HEK293T (cell line): ENCODE measurements at places on chromosomes 6 and 20.

GRCh38 chr6:169208011-169208410 lies 45.6 kb downstream of the THBS2 start:
- DNase-seq = no peak

DNA sequence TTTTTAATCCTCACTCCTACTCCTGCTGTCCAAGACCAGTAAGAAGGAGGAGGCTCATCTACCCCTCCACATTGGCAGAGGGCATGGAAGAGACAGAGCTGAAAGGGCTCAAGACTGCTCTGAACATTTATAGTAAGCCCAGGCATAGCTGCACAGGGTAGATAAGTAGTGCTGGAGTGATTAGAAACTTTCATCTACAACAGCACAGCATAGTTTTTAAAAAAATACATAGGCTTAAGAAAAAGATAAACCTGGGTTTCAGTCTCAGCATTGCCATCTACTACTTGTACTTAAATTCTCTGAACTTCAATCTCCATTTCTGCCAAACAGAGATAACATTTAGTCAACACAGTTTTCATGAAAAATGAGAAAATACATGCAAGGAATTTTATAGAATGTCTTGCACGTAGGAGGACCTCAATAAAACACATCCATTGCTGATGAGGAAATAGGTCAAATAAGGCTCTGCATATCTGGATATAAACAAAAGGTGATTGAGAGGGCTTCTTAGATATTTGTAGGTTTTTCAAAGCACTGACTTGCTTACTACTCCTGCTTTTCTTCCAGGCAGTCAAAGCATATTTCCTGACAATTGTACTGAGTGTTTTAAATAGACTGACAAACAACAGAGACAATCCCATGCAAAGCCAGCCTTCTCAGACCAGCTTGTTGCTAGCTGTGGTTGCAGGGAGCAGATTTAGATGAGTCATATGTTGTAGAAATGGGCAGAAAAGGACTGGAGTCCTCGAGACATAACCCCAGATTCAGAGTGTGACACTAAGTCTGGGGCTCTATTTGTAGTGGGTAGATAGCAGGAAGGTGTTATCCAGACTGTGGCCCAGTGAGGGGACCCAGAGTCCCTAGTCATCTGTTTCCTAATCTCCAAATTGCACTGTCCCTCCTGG lies 107.4 kb upstream of the TAB2 start:
- no peak for DNase-seq

- no peak for DNase-seq
Observed at GRCh38 chr6:1110164-1110563, 201.7 kb upstream of the FOXQ1 start.

GRCh38 chr6:88866856-88867255 lies 96.6 kb downstream of the RNGTT start:
- no peak for DNase-seq

DNA sequence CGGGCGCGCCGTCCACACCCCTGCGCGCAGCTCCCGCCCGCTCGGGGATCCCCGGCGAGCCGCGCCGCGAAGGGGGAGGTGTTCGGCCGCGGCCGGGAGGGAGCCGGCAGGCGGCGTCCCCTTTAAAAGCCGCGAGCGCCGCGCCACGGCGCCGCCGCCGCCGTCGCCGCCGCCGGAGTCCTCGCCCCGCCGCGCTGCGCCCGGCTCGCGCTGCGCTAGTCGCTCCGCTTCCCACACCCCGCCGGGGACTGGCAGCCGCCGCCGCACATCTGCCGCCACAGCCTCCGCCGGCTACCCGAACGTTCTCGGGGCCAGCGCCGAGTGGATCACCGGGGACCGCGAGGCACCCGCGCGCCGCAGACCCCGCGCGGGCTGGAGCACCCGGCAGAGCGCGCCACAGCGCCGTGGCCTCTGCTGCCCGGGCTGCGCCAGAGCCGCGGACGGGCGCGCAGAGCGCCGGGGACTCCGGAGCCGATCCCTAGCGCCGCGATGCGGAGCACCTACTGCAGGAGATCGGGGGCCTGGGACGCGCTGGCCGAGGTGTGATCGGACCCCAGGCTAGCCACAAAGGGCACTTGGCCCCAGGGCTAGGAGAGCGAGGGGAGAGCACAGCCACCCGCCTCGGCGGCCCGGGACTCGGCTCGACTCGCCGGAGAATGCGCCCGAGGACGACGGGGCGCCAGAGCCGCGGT lies at the start of gene BMP2:
Gene BMP2, plus strand, starts transcription at position 151 of the 692 bp plus-strand sequence. CDS start 2,441 bp downstream, outside the sequence.
- DNase-seq = peak; percentile 53

GRCh38 chr6:136586295-136586694 lies 36.1 kb upstream of the MAP7 start:
- no peak for DNase-seq

GRCh38 chr20:42485556-42485955 lies 704.1 kb downstream of the PTPRT start:
- DNase-seq = no peak

GRCh38 chr6:100456141-100456907 lies 8.4 kb downstream of the SIM1 start:
- no peak for DNase-seq

- no peak for DNase-seq
Observed at GRCh38 chr20:38034108-38034649, 633 bp downstream of the RPRD1B start.

DNA sequence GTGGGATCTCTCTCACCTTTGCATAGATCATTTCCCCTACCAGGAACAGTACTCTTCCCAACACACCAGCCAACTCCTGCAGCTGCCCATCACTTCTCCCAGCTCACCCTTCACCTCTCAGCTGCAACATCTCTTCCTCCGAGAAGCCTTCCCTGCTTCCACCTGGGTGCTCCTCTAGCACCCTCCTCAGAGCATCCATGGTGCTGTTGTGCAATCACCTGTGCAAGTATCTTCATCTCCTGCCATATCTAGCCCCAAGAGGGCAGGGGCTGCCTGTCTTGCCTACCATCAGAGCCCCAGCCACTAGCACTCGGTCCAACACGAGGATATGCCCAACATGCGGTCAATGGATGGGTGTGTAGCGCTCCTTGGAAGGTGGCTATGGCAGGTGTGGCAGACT lies 75.8 kb downstream of the BANF2 start:
- DNase-seq = no peak

DNA sequence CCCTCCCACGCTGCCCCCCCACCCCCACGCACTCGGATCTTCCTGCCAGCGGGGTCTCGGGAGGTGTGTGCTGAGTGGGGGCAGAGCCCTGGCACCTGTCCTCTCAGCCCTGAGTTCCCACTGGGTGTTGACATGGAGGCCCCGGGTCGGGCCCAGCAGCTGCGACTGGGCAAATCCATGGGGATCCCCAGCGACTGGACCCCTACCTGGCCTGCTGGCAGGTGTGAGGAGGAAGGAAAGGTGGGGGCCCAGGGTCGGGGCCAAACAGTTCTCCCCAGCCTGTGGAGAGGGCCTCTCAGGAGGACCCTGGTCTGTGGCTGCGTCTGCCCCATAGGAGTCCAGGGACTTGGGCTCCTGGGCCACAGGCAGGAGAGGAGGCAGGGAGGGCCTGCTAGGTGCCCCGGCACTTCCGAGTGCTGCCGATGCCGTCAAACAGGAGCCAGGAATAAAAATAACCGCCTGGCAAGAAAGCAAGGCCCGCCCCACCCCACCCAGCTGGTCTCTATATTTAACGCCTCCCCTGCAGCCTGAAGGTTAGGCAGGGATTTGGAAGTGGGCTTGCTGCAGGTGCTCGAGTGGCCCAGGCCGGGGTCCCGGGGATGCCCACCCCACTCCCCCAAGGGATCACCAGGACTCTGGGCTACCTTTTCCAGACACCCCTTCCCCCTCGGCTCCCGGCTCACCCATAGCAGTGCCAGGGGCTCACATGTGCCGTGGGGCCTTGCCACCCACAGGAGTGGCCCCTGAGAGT lies 1.4 kb upstream of the EEF1A2 start:
- DNase-seq = no peak

GRCh38 chr6:16471222-16471909 lies 233.0 kb downstream of the GMPR start:
- no peak for DNase-seq

DNA sequence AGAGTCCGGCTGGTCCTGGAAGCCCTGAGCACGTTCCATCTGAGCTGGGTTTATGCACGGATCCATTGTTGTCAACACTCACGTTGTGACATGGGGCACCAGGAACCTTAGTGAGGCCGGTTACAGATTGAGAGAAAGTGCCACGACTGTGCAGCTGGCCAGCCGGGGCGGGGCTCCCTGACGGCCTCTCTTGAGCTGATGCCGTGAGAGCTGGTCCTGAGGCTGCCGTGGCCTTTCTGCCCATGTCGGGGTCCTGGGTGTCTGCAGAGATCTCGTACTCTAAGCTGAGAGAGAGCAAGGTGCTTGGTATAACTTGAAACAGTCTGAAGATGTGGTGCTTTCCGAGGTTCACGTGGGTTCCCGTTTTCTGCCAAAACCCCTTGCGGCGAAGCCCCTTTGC lies 10.0 kb downstream of the CDH4 start:
- no peak for DNase-seq

GRCh38 chr6:26217714-26218075 lies 130.5 kb downstream of the HFE start:
- DNase-seq = no peak

- DNase-seq = no peak
Observed at GRCh38 chr20:33783818-33784217, 27.3 kb upstream of the CHMP4B start.

GRCh38 chr20:60254901-60255411 lies 296.7 kb downstream of the CDH26 start:
- no peak for DNase-seq

DNA sequence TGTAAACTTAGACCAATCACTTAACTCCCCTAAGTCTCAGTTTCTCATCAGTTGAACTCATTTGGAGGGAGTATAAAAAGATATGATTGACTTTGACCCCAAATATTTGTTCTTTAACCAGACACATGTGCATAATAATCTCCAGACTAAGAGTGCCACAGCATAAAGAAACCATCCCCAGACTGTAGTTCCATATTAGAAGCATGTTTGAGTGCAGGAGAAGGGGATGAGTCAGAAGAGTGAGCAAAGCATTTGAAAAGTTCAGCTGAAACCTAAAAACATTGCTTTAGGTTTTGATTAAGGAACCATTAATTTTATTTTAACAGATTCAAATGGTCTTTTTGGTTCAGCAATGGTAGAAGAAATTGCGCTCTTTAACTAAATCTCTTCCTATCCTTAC lies 654.8 kb downstream of the UTRN start:
- no peak for DNase-seq

DNA sequence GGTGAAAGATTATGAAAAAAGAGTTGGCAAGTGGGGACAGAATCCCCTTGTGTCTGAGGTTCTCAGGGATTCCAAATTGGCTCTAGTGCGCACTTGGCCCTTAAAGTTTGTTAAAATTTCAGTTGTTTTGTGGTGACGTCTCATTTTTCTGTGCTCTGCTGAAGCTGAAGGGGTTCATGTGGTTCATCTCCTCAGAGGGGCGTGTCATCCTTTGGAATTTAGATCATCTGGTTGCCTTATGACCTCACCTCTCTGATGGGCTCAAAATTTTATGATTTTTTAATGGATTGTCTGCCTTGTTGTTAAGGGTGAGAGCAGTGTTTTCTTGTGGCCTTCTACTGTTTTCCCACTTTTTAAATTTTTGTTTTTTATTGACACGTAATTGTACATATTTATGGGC lies 20.3 kb downstream of the CYB5R4 start:
- DNase-seq = no peak
